Cardiac muscle cell (in vitro differentiated cells and primary cell): ENCODE measurements at places on chromosomes 1 and 21. TPM values are rescaled to one million over a fixed set of nuclear protein-coding genes. Genes with fewer than 3 reads are reported as not detected.

Gene HAO2
- polyA plus RNA-seq, result not detected in 2 replicates

Gene PCP4
- polyA plus RNA-seq, result 2.5 and 3.0 TPM in 2 replicates

Gene HES5
- polyA plus RNA-seq, result not detected in 2 replicates

Gene FCRL6
- polyA plus RNA-seq, result not detected in 2 replicates

Gene VPS13D
- 8.3 and 9.7 TPM in 2 replicates for polyA plus RNA-seq

Gene ZNF593OS
- 2.9 and 3.4 TPM in 2 replicates for polyA plus RNA-seq

Gene HSD11B1
- 1.1 TPM in 1 of 2 replicates, not detected in the other for polyA plus RNA-seq
